ENCODE measurements at places on chromosomes 7 and 10.

GRCh38 chr7:77331938-77332695, 84.0 kb downstream of the GSAP start:
- no peak for DNase-seq

DNA sequence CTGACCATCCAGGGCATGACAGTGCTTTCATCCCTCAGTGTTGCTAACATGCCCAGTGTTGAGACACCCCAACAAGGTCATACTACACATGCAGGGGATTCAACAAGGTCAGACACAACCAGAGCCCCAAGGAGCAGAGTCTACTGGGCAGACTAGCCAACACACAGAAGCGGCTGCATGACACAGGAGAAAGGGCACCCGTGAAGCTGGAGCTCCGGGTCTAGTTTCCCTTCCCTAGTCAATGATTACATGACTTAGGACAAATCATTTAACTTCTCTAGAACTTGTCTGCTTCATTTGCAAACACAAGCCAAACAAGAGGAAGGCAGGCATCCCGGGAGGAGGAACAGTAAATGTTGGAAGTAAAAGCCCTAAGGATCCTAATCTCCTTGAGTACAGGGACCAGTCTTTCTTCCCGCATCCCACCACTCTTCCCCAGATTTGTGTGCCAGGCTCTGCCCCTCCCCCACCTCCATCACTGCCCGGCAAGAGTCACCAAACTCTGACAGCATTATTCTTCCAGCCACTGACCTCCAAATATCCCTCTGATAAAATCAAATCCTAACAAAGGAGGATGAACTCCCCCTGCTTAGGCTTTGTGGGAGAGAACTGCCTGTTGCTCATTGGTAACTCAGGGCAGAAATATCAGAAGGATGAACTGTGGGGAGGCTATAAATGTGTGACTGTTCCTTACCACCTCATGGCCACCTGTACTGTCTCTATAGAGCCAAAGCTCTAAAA, 104.3 kb downstream of the KCNMA1 start:
- no peak for DNase-seq

GRCh38 chr10:76695069-76695468, 942.5 kb downstream of the KCNMA1 start:
- DNase-seq = no peak

- no peak for DNase-seq
Measured at GRCh38 chr10:110824152-110824441, 47.6 kb upstream of the PDCD4 start.

DNA sequence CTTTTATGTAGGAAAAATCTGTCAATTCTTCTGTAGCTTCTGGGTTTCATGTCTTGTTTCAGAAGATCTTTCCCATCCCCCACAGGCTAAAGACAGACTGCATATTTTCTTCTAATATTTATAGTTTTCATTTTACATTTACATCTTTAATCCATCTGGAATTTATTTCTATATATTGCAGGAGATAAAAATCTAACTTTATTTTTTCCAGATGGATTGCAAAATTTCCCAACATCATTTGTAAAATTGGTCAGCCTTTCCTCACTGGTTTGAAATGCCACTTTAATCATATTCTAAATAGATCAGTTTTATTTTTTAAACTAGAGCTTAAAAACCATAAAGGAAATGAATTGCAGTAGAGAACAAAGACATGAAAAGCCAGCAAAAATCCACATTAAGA, 46.9 kb downstream of the TMEM26 start:
- no peak for DNase-seq

DNA sequence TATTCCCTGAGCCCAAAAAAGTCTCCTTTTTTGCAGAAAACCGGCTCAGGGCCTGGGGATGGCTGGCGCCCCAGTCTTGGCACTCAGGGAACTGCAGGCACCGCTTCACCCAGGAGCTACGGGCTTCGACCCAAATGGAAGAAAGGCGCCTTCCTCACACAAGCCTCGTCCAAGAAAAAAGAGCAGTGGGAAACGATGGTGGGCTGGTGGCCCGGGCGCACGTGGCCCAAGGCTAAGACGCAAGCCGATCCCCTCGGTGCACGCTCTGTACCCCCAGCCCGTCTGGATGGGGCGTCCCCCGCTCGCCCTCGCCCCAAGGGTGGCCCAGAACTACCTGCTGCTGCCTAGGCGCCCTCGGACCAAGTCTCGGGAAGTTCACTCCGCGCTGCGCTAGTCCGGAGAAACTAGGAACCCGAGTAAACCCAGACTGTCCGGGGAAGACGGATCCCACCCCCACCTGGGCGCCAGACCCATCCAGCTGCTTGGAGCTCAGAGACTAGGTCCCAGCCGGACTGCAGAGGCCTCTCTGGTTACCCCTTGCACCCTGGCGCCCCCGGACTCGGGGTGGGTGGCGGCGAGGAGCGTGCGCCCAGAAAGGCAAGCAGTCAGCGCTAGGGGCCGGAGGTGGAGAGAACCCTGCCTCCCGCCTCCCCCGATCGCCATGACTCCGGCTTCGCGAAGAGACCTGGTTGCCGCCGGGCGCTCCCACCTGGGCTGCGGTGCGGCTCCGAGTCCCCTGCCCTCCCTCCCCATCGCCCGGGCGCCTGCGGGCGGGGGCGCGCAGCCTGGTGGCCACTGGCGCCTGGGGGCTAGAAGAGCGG, 76.4 kb downstream of the CALN1 start:
- no peak for DNase-seq

- DNase-seq = no peak
Measured at GRCh38 chr10:124683814-124684213, 60.4 kb downstream of the FAM53B start.

DNA sequence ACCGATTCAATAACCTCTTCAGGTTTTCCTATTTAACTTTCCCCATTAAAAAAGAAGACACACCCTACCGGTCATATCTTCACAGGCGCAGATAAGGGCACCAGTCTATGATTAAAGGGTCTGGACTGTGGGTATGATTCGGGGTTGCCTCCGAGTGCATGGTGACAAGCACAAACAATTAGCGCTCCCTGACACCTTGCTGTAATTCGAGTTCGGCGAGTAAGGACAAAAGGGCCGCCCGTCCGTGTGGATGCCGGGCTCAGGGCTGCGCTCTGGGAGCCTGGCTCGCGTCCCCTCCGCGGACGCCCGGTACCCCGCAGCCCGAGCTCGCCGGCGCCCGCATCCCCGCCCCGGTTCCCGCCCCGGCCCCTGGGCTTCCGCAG, 111.9 kb upstream of the RHEB start:
- peak; percentile 0 for DNase-seq

DNA sequence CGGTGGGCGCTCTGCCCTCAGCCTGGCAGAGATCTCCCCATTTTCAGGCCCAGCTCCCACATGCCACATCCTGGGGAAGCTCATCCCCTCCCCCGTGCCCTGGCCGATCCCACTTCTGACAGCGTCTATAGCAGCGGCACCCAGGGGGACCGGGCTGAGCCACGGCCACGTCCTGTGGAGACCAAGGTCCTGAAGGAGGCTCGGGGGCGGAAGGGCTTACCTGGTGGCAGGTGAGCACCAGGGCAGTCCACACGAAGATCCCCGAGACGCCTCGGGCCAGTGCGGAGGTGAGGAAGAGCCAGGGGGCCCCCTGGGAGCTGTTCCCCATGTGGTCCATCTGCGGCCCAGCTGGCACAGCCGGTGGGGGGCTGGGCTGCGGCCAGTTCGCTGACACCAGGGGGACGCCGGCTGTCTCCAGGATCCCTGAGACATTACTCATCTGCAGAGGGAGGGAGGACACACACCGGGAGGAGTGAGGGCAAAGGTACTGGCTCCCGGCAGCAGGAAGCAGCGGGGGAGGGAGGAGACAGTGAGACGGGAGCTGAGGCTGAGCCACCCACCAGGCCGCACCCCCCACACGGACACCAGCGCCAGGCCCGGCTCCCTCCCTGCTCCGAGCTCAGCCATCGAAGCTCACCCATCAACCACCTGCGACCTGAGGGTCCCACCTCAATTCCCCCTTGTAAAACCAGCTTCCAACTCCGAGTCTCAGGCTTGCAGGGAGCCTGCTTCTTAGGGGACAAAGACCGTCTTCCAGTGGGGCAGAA, 776 bp downstream of the TMEM184A start:
- no peak for DNase-seq

- peak; percentile 38 for DNase-seq
Measured at GRCh38 chr7:135169141-135169963, 1.2 kb downstream of the CYREN start.

DNA sequence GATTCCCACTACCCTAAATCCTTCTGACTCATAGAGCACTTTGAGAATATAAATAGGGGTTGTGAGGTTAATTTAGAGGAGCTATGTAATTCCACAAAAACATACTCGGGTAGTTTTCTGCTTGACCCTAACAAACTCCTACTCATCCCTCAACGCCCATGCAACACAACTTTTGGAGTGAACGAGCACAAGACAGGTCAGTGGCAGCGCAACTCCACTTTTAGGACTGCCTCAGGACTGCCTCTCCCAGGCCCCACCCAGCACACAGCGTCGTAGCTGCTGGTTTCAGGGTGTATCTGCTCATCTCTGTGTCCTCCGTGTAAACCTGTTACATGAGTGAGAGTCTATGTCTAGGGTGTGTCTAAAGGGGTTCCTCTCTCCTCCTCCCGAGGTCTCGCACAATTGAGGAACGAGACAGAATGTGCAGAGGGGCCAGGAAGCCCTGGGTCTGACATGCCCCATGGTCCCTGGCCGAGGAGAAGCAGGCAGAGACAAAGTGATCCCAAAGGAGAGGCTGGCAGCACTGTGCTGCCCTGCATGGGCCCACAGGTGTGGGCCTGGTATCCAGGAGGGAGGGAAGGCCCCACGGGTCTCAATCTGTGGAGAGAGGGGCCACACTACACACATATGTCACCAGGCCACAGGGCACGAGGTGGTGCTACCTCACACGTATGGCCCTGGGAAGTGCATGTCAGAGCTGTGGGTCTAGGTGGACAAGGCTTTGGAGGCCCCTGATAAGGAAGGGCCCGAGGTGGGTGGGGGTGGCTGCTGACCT, 45.5 kb downstream of the CAMK2B start:
- no peak for DNase-seq

DNA sequence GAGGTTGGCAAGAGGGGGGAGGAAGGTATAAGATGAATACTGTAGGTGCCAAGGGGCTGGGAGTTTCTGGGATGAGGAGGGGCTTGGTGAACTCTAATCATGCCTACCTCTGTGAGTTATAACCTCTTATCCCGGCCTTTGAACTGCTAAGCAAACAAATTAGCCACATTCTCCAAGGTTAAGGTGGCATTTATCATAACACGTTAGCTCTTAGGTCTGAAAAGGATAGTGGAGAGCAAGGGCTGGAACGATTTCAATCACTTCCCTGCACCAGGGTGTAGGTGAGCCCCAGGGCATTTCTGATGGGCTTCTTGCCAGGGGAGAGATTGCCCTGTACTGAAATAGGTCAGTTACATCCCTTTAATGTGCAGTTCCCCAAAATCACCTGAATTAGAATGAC, 28.6 kb upstream of the DMBT1 start:
- no peak for DNase-seq

GRCh38 chr10:44051584-44052385, 333.1 kb downstream of the CXCL12 start:
- no peak for DNase-seq

DNA sequence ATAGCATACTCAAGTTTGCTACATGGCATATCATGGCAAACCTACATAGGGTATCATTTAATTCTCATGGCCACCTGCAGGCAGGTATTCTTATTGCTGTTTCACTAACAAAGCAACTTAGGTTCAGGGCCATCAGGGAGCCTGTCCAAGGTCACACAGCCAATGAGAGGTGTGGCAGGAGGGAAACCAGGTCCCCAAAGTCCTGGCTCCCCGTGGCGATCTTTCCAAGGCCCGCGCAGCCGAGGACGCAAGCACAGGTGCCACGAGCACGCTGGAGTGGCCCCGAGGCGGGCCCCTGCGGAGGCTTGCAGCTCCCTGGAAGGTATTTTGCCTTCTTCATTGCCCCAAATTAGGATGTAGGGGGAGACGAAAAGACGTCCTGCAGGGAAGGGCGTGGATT, 20.8 kb downstream of the PRKAG2 start:
- DNase-seq = no peak

- DNase-seq = no peak
Measured at GRCh38 chr7:149085866-149086265, 4.7 kb downstream of the ZNF786 start.

DNA sequence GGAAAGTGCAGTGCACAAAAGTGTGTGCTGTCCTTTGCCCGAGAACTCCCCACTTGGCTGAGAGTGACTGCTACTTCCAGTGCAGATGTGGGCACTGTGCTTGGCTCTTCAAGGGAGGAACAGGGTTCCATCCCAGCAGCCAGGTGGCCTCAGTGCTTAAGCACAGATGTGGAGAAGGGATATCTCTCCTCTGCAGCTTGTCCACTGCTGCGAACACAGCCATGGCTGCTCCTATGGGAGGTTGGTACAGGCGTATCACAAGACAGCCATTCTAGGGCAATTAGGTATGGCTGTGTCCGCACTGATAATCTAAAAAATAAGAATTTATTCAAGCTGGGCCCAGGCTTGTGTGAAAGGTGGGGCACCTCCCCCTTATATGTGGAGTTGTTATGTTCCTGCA, 66.6 kb downstream of the GLCCI1 start:
- DNase-seq = no peak

- DNase-seq = no peak
Measured at GRCh38 chr10:130749911-130750310, 561.6 kb downstream of the TCERG1L start.

GRCh38 chr7:24505968-24506367, 67.3 kb upstream of the PALS2 start:
- DNase-seq = no peak

DNA sequence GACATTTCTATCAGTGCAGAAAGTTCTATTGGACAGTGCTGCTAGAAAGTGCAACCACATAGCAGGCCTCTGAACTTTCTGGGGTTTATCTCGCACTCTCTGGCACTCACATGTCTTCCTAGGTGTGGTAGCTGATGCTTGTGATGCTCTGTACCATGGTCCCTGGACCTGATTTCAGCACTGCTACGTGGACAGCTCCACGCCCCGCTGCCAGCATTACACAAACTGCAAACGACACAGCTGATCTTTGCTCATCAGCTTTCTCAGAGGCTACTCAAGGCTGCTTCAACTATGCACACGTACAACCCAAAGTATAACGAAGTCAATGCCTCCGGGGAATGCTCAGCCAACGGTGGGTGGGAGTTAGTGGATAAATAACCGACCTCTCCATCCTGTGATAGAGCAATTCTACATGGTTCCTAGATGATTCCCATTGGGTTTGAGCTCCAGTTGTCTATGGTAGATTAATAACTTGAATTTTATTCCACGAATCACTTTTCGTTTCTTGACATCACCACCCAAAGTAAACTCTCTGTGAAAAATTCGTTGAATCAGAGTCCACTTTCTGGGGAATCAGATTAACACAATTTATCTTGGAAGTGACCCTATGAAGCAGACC, 302.5 kb downstream of the ACTR3B start:
- DNase-seq = no peak

- DNase-seq = no peak
Measured at GRCh38 chr7:37916017-37916672, 472 bp downstream of the SFRP4 start.

- DNase-seq = no peak
Measured at GRCh38 chr10:95896071-95896850, 11.5 kb upstream of the CC2D2B start.

DNA sequence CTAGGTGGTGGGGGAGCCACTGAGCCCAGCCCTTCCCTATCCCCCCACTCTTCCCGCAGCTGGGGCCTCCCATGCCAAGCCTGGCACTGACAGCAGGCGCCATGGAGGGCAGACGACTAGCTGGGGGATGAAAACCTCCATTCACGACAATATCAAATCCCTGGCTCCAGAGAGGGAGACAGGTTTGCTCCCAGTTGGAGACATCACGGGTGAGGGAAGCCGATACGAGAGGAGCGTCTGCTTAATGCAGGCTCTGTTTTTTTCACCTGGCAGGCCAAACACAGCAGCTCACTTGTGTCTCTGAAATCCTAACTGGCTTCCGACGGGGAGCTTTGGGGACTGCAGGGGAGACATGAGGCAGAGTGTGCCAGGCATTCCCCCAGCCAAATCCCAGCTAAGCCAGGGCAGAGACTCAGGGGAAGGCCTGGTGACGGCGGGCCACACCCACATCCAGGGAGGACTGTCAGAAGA, 307.4 kb upstream of the ZMIZ1 start:
- DNase-seq = no peak
